Dermis microvascular lymphatic vessel endothelial cell (primary cell): ENCODE measurements at places on chromosomes 7 and 10. TPM values are rescaled to one million over a fixed set of nuclear protein-coding genes. Genes with fewer than 3 reads are reported as not detected.

CPEB3 gene
- total RNA-seq = 0.90 and 1.6 TPM in 2 replicates

DYDC2 gene
- total RNA-seq = 0.39 TPM in 1 of 2 replicates, not detected in the other

GNGT1 gene
- not detected in 2 replicates for total RNA-seq

TEX36 gene
- total RNA-seq = not detected in 2 replicates

ZNF775 gene
- total RNA-seq = 4.7 and 7.5 TPM in 2 replicates

GRCh38 chr10:93074597-93075368 lies 1.1 kb downstream of the CYP26A1 start:
- no peak for DNase-seq

GRCh38 chr7:135772639-135773222 lies 24.1 kb upstream of the FAM180A start:
- DNase-seq = no peak

GRCh38 chr7:8831376-8831775 lies 398.0 kb downstream of the NXPH1 start:
- DNase-seq = no peak

GRCh38 chr10:26997610-26998009 lies 102.7 kb downstream of the ANKRD26 start:
- DNase-seq = no peak

- DNase-seq = no peak
These were observed 20.5 kb downstream of the BNIP3 start for GRCh38 chr10:131961047-131961776.

DNA sequence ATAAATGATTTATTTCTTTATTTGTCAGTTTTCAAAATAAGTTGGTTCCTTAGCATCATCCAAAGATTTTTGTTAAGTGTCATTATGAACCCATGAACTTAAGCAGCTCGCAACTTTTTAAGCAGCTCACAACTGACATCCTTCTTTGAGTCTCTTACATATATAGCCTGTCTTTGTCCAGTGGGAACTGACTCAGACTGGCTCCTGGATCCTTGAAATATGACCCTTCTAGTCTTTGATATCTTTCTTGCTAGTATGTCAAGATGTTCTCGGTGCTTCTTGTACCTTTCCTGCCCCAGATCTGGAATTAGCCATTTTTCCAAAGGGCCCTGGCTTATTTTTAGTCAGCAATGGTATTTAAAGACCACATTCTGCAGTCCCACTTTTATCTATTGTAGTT lies 53.9 kb upstream of the ARID5B start:
- no peak for DNase-seq

DNA sequence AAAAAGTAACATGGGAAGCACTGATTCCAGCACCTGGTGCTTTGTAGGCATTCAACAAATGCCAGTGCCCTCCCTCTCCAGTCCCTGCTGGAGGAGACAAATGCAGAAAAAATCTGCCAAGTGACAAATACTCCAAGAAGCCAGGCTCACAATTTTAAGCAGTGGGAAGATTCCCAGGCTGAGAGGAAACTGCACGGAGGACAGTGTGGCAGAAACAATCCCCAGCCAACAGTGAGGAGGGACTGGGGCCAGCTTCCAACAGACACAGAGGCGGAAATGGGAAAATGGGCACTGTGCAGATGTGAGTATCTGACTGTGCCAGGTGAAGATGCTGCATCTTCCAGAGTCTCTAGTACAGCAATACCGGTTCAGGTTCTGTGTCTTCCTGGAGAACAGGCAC lies 106.3 kb downstream of the SLIT1 start:
- DNase-seq = no peak

DNA sequence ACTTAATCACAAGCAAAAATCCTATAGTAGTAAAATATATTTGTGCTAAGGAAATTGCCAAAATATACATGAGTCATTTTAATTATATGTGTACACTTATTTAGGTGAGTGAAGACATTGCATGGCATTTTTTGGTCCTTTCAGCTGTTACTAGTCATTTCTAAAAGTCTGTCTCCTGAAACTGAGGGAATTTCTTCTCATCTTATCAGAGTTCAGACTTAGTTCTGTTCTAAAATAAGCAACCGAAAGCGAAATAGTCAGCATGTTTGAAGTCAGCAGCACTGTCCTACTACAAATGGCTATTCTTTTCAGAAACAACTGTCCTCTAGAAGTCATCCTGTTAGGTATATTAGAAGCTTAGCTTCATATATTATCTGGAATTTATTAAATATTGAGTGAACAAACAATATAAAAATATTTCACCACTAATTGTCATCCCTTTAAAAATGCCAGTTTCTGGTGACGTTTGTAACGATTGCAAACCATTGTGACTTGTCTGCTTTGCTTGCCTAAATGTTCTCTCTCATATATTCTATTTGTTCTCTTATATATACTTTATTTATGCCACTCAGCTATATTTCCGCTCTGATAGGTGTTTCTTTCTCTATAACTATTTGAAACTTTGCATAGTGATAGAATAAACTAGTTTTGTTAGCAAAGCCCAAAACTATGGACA lies 227.4 kb upstream of the KAT6B start:
- DNase-seq = no peak

GRCh38 chr7:1246160-1246870 lies 13.6 kb downstream of the UNCX start:
- DNase-seq = no peak

- DNase-seq = no peak
These were observed 450.2 kb upstream of the GALNT17 start for GRCh38 chr7:70681469-70682350.

- no peak for DNase-seq
These were observed 338.1 kb upstream of the SEMA3C start for GRCh38 chr7:81256991-81257390.

GRCh38 chr7:140053812-140054539 lies 8.8 kb downstream of the PARP12 start:
- DNase-seq = no peak

- DNase-seq = no peak
These were observed 28.3 kb downstream of the ABCB4 start for GRCh38 chr7:87447116-87447635.
